ENCODE measurements at places on chromosomes 2 and 18. TPM values are rescaled to one million over a fixed set of nuclear protein-coding genes. Genes with fewer than 3 reads are reported as not detected.

Gene MEP1B
- total RNA-seq = not detected

Gene RAB3GAP1
- total RNA-seq = 46.2 TPM

Gene SULT1C4
- 1.6 TPM for total RNA-seq

Gene CCDC102B
- 0.91 TPM for total RNA-seq

Gene RIT2
- total RNA-seq = not detected

Gene ATP6V1B1
- total RNA-seq = 1.6 TPM

Gene DUSP19
- total RNA-seq = 3.4 TPM

Gene ZNF385B
- total RNA-seq = 2.1 TPM

Gene CDH7
- total RNA-seq = 7.8 TPM

Gene SPEG
- total RNA-seq = 21.3 TPM

Gene PRKAG3
- 0.16 TPM for total RNA-seq

Gene HRH4
- total RNA-seq = not detected

Gene SPATA3
- not detected for total RNA-seq

Gene ACOXL
- total RNA-seq = not detected

Gene HMSD
- not detected for total RNA-seq

Gene LDLRAD4
- total RNA-seq = 0.43 TPM

Gene LHCGR
- total RNA-seq = not detected

Gene RSAD2
- total RNA-seq = not detected

Gene VWA3B
- total RNA-seq = not detected

Gene MRO
- total RNA-seq = 0.03 TPM

Gene CCDC148
- total RNA-seq = 0.49 TPM

Gene DOK1
- total RNA-seq = 1.7 TPM

Gene FAM110C
- total RNA-seq = not detected

Gene DNER
- total RNA-seq = 0.15 TPM

Gene NEU2
- total RNA-seq = not detected

Gene MFSD2B
- 0.05 TPM for total RNA-seq

Gene ATP5F1A
- total RNA-seq = 435 TPM

Gene DARS1
- 141 TPM for total RNA-seq

Gene MC2R
- not detected for total RNA-seq

Gene COL3A1
- total RNA-seq = 19.3 TPM

Gene TOGARAM2
- 0.73 TPM for total RNA-seq

Gene SPR
- total RNA-seq = 34.3 TPM

Gene SERPINB12
- not detected for total RNA-seq

Gene UGT1A3
- not detected for total RNA-seq

Gene ABHD1
- total RNA-seq = not detected

Gene ANKRD30B
- not detected for total RNA-seq

Measured in SJCRH30 (cell line).